NCI-H1930 (cell line): ENCODE measurements at places on chromosomes 12 and 14.
A peak's percentile ranks its signal among the peaks of the same experiment; 100 is the strongest.

GRCh38 chr12:42987216-42987650 lies 397.7 kb upstream of the PRICKLE1 start:
- peak; percentile 73 for DNase-seq

DNA sequence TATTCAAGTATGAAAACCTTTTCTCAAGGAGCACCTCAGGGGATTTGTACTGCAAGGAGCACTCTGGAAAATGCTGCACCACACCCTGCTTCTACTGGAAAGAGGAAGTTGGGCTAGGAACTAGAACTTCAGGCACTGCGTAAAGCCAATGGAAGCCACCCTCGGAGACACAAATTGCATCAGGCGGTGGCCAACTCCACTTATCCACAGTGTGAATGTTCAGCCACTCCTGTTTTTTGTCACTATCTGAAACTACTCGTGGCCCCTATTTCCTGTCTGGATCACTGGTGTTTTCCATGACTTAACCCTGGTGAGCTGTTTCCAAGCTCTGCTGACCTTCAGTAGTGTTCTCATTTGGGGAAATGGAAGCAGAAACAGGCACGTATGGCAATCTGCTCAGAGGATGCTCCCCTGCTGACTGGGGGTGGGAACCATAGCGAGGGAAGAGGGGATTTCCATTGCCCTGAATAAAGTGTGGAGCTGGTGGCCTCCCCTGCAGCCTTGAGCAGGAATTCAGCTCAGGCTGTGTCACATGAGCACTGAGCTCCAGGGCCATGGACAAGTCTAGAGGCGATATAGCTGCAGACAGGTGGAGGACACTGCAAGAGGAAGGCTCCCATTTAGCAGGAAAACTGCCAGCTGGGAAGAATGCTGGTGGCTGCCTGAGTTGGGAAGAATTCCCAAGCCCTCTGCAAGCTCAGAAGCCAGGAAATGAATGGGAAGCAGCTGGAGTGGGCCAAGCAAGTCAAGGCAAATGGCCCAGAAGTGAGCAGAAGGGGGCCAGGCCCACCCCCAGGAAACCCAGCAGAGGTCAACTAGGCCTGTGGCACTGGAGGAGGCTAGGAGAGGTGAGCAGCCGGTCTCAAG lies 50.5 kb upstream of the RAP1B start:
- DNase-seq: no peak

GRCh38 chr12:41731061-41731460 lies 413.6 kb downstream of the GXYLT1 start:
- DNase-seq: no peak

GRCh38 chr14:100836941-100837804 lies 11.3 kb downstream of the MEG3 start:
- no peak for DNase-seq

DNA sequence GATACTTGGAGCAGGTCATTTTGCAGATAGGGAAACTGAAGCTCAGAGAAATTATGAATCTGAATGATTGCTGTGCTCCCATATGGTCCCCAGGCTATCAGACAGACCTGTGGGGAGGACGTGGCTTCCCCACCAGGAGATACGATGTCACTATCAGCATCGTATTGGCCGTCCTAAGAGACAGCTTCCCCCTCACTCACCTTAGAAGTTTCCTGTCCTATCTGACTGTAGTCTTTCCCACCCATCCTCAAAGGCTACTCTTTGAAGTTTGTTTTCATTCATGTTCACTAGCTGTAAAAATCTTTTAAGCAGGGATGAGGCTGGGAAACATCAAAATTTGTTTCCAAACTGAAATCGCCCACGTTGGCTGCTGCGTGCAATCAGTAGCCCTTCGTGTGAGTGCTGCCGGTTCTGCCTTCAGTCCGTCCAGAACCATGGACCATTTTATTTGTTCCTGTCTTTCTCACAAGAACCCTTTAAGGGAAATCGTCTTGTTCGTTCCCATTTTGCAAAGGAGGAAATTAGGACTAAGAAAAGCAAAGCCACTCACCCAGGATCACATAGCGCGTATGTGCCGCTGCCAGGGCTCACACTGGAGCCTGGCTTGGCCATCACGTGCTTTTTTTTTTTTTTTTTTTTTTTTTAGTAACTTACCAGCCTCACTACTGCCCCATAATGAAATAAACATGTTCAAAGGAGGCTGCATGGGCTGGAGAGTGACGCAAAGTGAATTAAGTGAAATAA lies 1.0 kb upstream of the KDM2B start:
- no peak for DNase-seq

- no peak for DNase-seq
Measured at GRCh38 chr12:29131539-29131938, 17.5 kb upstream of the FAR2 start.

DNA sequence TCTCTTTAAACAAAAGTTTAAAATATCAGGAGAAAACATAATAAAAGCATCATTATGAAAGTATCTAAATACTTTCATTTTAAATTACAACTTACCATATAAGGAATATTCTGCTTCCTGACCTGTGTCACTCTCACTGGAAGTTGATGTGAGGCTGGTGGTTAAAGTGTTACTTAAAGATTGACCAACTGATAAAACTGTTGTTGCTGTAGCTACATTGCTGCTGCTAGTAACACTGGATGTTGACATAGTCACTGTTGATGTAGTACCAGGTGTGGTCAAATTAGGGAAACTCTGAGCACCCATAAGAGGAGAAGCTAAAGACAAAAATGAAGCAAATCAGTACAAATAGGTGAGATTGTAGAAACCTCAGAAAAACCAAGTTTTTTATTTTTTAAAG lies 79.9 kb downstream of the HECTD1 start:
- DNase-seq: no peak

GRCh38 chr12:85076688-85077430 lies 40.7 kb downstream of the LRRIQ1 start:
- peak; percentile 33 for DNase-seq

DNA sequence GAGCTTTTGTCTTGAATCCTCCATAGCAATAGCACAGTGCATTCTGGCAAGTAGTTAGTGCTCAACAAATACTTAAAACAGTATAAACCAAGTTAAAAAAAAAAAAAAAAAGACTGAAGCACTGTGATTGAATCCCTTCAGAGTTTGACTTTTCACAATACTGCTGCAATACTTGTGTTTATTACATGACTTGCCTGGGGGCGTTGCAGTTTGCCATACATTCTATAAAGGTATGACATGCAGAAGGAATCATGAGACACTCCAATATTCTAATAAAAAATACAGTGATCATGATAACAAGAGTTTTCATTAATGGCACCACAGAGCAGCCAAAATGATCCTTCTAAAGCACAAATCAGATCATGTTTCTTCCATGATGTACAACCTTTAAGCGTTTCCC lies 205.0 kb upstream of the CDKN3 start:
- DNase-seq: no peak

DNA sequence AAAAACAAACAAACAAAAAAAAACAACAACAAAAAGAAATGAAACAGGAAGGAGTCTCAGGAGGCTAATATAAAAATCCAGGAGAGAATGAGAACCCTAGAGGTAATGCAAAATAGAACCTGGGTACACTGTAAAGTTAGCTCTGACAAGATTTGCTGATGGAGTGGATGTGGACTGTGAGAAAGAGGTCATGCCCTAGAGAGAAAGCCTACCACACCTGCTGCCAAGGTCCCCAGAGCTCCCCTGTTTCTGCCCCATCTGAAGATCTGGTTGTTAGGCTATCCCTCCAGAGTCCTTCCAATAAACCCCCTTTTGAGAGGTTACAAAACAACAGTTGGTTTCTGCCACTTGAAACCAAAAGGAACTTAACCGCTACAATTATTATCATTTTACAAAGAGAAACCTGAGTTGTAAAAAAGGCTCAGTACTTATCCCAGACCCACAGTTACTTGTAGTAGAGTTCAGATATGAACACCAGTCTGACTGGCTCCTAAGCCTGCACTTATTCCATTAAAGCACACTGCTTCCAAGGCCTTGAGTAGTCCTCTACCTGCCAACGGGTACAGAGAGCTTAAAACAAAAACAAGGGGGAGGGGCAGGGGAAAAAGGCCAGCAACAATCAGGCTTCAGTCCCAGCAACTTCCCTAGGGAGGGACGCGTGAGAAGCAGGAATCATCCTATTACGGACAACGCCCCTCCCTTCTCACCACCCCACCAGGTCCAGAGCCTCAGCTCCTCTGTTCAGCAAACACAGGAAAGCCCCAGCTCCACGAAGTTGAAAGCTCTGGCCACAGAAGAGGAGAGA lies 27.7 kb downstream of the PPP1R13B start:
- DNase-seq: no peak

GRCh38 chr14:77377502-77377844 lies 294 bp downstream of the SAMD15 start:
- DNase-seq: no peak

- no peak for DNase-seq
Measured at GRCh38 chr14:102967506-102967795, 45.0 kb downstream of the AMN start.

DNA sequence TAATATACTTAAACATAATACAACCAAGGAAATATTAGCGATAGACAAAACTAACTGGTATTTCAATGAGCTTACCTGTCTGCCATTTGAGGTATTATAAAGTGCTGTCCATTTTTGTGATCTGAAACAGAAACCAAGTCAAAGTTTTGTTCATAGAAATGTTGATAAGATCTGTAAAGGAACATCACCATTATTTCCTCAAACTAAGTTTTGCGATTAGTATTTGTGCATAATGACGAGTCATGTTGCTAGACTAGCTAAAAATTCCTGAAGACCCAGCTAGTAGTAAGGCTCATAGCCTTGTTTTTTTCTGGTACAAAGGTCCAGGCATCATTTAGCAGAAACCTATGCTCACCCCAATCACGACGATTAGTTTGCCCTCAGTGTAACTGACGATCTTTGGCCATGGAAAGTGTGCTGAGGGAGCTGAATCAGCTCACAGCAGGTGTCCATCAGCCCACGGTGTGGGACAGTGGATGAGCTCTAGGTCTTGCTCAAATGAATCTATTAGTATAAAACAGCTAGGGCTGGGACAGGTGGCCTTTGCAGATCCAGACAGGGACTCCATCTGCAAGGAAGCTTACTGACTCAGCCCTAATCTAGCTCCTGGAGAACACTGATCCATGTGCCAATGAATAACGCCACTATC lies 28.7 kb downstream of the GIT2 start:
- DNase-seq: no peak

DNA sequence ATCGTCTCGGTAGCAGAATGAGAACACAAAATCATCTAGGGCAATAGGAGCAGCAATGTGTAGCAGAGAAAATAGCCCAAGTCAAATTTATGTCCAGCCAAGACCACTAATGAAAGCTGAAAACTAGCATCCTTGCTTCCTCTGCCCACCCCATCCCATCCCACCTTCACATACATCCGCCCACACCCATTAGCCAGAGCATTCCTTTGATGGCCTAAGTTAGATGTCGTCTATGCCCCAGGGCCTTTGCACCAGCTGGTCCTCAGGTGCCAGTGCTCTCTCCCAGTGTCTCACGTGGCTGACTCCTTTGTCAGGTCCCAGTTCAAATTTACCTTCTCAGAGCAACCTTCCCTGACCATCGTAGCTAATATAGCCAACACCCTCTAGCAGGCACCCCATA lies 17.8 kb upstream of the PPP2R5C start:
- DNase-seq: no peak

GRCh38 chr12:89846473-89847055 lies 137.9 kb upstream of the ATP2B1 start:
- DNase-seq: no peak

DNA sequence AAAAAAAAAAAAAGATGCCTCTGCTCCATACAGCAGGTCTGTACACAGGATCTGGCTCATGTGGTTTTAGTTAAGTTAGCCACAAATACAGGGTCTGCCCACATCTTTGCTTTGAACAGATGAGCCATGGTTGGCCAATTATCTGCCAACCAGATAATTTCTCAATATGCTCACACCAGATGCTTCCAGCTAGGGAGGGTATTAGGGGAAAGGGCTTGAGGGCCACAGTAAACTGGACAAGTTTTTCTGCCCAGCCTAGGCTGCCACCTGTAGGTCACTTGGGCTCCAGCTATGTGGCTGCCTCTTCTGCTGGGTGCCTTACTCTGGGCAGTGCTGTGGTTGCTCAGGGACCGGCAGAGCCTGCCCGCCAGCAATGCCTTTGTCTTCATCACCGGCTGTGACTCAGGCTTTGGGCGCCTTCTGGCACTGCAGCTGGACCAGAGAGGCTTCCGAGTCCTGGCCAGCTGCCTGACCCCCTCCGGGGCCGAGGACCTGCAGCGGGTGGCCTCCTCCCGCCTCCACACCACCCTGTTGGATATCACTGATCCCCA lies 776 bp downstream of the RDH5 start:
- no peak for DNase-seq

DNA sequence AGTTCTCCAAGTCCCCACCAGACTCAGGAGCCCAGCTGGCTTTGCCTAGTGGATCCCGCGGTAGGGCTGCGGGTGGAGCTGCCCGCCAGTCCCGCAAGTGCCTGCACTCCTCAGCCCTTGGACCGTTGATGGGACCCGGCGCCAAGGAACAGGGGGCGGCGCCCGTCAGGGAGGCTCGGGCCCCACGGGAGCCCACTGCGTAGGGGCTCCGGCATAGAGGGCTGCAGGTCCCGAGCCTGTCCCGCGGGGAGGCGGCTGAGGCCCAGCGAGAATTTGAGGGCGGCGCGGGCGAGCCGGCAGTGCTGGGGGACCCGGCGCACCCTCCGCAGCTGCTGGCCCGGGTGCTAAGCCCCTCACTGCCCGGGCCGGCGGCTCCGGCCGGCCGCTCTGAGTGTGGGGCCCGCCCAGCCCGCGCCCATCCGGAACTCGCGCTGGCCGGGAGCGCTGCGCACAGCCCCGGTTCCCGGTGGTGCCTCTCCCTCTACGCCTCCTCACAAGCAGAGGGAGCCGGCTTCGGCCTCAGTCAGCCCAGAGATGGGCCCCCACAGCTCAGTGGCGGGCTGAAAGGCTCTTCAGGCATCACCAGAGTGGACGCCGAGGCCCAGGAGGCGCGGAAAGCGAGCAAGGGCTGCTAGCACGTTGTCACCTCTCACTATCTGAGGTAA lies 452.4 kb upstream of the LRFN5 start:
- no peak for DNase-seq

GRCh38 chr14:35867280-35867629 lies 41.1 kb downstream of the BRMS1L start:
- DNase-seq: no peak

DNA sequence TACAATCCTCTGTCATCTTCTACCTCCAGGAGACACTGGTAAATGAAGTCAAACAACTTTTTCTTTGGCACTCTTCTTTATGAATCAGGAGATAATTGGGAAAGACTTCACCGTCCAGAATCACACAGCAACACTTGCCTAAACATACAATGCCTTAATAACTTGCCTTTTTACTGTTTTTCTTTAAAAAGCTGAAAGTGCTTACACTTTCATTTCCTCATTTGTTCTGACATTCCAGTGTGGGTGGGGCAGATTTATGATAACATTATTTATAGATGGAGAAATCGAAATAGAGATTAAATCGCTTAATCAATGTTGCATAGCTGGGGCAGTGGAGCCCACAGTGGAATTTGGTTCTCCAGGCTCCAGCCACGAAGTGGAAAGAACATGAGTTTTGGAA lies 2.8 kb upstream of the FRS2 start:
- no peak for DNase-seq

GRCh38 chr12:101799774-101800173 lies 31.0 kb downstream of the GNPTAB start:
- DNase-seq: no peak

DNA sequence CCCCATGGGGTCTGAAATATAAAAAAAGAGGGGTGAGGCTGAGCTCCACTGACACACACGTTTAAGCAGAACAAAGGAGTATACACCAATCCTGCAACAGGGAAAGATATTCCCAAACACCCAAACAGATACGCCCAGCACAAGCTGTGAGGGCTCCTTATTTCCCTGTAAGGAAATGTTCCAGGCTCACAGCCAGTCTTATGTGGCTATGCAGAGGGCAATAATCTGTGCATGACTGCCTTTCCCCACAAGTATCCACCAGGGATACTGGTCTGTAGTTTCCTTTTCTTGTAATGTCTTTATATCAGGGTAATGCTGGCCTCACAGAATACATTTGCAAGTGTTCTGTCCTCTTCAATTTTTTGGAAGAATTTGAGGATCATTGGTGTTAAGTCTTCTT lies 141.7 kb upstream of the DAAM1 start:
- DNase-seq: no peak
